Stimulated activated CD4-positive, alpha-beta T cell treated with anti-CD3 and anti-CD28 coated beads, Interleukin-15, amount 100 ng/mL, for 1 hour (primary cell): ENCODE measurements at places on chromosomes 5 and 9.

DNA sequence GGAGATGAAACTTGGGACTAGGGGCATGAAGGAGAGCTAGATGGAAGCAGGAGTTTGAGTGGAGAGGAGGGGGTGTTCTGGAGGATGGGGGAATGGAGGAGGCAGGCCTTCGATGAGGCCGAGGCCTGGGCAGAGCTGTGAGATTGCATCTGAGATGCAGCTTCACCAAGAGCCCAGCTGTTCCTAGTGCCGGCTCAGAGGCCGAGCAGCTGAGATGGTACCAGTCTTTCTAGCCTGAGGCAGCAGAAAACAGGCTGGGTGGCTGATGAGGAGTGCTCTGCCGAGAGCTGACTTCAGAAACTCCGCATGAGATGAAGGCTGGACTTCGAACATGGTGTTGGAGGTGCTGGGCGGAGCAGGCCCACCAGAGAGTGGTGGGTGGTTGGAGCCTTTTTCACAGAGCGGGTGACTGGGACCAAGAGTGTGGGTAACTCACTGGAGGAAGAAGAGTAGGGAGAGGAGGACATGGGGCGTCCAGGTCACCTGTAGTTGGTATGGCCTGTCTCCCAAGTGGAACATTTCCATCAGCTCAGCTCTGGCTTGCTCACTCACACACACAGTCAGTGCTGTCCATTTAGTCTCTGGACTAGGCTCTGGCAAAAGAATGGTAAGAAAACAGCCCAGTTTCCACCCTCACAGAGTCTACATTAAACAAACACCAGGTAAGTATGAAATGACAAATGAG is 54.7 kb downstream of the TMOD1 start:
- no peak for DNase-seq

DNA sequence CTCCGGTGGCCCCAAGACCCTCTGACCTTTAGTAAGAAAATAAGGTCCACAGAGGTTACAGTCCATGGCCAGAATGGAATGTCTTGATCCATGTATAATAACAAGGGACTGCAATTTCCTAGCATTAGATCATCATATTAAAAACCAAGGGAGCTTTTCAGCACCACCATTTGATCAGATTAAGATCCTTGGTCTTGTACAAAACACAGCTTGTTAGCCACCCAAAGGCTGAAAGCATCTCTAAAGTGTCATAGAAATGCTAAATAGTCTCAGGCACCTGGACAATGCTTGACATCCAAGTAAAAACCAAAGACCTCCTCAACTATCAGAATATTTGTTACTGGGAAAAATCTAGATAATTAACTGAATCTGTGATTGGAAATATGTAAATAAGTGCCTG is 50.3 kb upstream of the VPS13A start:
- DNase-seq: no peak

GRCh38 chr5:179008667-179009066 is 13.5 kb upstream of the GRM6 start:
- DNase-seq: no peak

- DNase-seq: no peak
Observed at GRCh38 chr5:123084730-123085605, 4.1 kb upstream of the PRDM6 start.

DNA sequence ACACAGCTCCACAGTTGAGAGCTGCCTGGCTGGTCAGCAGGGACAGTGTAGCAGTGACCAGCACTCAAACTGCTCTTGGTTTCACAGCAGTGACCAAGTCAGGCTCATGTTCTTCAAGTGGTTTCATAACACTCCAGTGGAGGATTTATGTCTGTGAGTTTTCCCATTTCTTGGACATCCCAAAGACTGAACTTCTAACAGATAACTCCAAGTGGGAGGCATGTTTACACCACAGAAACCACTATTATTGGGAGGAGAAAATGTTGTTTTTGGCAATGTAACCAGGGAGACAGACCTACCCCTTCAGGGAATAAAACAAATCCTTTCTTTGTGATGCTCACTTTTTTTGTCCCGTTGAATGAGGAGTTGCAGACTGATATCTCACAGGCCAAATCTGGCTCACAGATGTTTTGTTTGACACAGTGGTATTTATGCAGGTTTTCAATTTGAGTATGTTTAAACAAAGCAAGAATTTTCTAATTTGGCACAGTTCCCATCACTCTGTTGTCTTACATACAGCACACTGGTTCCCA is 141.5 kb downstream of the RMI1 start:
- no peak for DNase-seq

DNA sequence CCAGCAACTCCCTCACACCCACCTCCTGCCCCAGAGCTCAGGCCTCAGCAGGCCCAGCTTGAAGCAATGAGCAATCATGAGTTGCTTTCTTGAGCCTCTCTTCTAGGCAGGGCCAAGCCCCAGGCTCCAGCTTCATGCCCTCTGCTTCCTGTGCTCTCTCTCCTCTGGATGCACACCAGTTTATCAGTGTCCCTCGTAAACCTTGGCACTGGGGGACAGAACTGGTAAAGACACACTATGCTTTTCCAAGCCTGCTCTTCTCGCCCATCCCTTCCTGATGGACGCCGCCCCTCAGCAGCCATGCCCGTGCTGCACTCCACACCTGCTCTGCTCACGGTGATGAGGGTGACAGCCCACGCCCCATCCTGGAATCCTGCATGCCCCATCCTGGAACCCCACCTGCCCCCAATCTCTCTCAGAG is 49.4 kb upstream of the ORM1 start:
- DNase-seq: no peak

GRCh38 chr5:129977810-129978209 is 73.5 kb downstream of the CHSY3 start:
- DNase-seq: no peak

GRCh38 chr5:150138551-150139265 is 16.9 kb downstream of the PDGFRB start:
- DNase-seq: no peak

DNA sequence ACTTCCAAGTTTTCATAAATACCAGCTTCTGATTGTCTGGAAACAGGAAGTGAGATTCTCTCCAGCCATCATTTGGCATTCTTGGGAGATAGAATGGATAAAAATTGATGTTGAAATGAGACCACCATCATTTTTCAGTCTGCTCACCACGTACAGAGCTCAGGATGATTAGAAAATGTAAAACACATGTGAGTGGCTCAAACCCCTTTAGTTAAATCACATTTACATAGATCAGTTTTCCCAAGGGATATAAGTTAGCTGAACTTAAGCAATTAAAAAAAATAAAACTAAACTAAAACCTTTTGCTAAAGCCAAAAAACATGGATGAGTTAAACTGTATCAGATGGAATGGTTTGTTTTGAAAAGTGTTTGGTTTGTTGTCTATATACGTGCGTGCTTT is 37.1 kb upstream of the GDNF start:
- no peak for DNase-seq
